Activated naive CD4-positive, alpha-beta T cell treated with anti-CD3 and anti-CD28 coated beads, Interleukin-2, amount 10 ng/mL, durations not matched to agents 7 days and 5 days (primary cell): ENCODE measurements at places on chromosomes 1 and 21.
A peak's percentile ranks its signal among the peaks of the same experiment; 100 is the strongest.

DNA sequence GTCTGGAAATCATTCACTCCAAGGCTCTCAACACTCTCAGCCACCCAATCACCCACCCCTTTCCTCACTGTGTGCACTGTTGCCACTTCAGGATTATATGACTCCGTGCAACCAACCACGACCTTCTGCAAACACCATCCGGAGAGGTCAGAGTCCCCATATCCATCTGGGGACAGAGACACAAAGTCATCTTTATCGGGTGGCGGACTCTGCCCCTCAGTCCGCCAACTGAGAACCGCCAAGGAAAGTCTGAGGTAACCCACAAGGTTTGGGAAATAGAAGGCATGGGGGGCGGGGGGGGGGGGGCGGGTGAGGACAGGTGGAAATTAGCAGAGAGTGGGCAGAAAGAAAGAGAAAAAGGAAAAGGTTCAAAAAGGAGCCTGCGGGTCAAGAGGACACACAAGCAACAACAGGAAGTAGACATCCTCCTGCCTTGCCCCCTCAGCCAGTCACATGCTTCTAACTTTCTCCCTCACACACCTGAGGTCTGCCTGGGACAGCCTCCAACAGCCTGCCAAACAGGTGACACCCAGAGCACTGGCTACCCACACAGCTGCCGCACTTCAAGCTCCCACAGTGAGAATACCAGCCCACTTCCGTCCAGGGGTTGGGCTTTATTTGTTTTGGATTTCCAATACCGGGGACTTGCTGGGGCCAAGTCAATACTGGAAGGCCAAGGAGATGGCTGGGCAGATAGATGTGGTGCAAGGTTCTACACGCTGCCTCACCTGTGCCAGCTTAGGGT, 58.1 kb downstream of the SSBP3 start:
- no peak overlapping the region for H3K4me3 ChIP-seq
- peak overlapping the region; percentile 12 for H3K27ac ChIP-seq
- DNase-seq, result no peak
- peaks cover 14% of the 10 kb centered on the region for H3K36me3 ChIP-seq
- no peaks in the 10 kb centered on the region for H3K27me3 ChIP-seq

- no peaks in the 10 kb centered on the region for H3K27me3 ChIP-seq
- peaks cover 48% of the 10 kb centered on the region for H3K4me1 ChIP-seq
- H3K4me3 ChIP-seq, result peak overlapping the region; percentile 100
- H3K27ac ChIP-seq, result peak overlapping the region; percentile 98
- peaks cover 50% of the 10 kb centered on the region for H3K36me3 ChIP-seq
Measured at GRCh38 chr1:160342526-160342925, 524 bp downstream of the COPA start.

GRCh38 chr1:205348554-205349487, 7.9 kb downstream of the KLHDC8A start:
- H3K4me3 ChIP-seq, result no peak overlapping the region
- DNase-seq, result no peak
- no peaks in the 10 kb centered on the region for H3K36me3 ChIP-seq
- peaks cover 77% of the 10 kb centered on the region for H3K27me3 ChIP-seq
- H3K4me1 ChIP-seq, result peaks cover 4% of the 10 kb centered on the region

DNA sequence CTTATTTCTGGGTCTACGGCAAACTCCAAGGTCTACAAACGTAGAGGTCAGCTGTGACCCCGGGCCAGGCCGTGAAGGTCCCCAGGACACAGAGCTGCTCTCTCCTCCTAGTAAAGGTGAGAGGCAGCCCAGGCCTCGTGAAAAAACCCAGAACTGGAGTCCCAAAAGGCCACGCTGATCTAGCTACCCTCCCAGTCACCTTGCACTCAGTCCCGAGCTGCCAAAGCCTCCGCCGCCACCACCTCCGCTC, 125 bp downstream of the ATP5PF start:
- peak overlapping the region; percentile 100 for H3K27ac ChIP-seq
- no peak for DNase-seq
- H3K4me3 ChIP-seq, result peak overlapping the region; percentile 97
- H3K27me3 ChIP-seq, result peaks cover 5% of the 10 kb centered on the region
- H3K36me3 ChIP-seq, result peaks cover 13% of the 10 kb centered on the region
- H3K4me1 ChIP-seq, result peaks cover 46% of the 10 kb centered on the region

GRCh38 chr1:214823311-214824117, 220.5 kb downstream of the CENPF start:
- no peak for DNase-seq
- H3K27me3 ChIP-seq, result no peaks in the 10 kb centered on the region
- no peaks in the 10 kb centered on the region for H3K36me3 ChIP-seq

DNA sequence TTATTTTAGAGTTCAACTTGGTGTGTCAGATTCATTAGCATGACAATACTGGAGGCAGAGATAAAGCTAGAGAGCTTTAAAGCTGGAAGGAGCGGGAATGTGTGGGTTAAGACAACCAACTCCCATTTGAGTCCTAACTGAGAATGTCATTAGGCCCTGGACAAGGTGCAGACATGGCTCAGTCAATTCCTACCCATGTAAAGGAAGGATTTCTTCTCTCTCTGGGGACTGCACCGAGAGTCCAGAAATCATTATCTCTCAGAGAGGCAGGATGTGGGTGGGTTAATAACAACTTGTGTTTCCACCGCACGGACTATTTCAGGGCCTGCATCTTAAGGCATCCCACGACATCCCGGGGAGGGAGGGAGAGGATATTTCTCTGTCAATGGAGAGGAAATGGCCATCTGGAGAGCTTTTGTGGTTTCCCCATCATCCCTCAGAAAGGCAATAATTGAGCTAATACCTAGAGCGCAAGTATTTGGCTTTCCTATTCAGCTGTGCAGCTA, 46.7 kb upstream of the SARS1 start:
- DNase-seq, result no peak
- H3K27ac ChIP-seq, result no peak overlapping the region
- no peaks in the 10 kb centered on the region for H3K36me3 ChIP-seq

GRCh38 chr1:218479436-218480115, 134.4 kb downstream of the TGFB2 start:
- H3K27me3 ChIP-seq, result no peaks in the 10 kb centered on the region
- no peaks in the 10 kb centered on the region for H3K4me1 ChIP-seq
- H3K27ac ChIP-seq, result no peak overlapping the region
- H3K36me3 ChIP-seq, result no peaks in the 10 kb centered on the region
- H3K4me3 ChIP-seq, result no peak overlapping the region
- DNase-seq, result no peak

DNA sequence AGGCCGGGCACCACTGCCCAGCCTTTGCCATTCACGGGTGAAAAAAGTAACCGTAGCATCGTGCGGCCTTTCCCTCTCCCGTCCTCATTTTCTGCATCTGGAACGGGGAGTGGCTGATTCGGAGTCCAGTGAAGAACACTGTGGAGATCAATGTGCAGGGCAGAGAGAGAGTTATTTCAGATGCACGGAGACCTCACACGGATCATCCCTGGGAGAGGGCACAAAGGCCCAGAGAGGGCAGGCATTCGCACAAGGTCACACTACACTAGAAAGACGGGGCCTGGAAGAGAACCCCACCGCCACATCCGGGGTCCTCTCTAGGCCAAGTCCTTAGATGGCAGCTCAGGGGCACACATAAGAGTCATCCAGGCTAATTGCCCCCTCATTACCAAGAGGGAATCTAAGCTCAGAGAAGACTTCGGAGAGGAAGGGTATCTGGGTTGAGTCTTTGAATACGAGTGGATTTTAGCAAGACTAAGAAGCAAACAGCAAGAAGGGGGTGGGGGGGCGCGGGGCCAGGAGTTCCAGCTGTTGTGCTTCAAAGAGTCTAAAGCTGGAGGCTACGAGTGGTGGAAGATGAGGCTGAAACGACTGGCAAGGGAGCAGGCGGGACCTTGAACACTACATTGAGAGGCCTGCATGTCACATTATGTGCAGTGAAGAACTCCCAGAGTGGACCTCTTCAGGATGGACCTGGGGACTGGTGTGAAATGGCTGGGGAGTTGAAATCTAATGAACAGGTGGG, 857 bp downstream of the GPX7 start:
- H3K4me1 ChIP-seq, result peaks cover 56% of the 10 kb centered on the region
- H3K27me3 ChIP-seq, result no peaks in the 10 kb centered on the region
- peak overlapping the region; percentile 89 for H3K27ac ChIP-seq
- H3K36me3 ChIP-seq, result peaks cover 29% of the 10 kb centered on the region

- no peak overlapping the region for H3K4me3 ChIP-seq
- H3K27me3 ChIP-seq, result peaks cover 13% of the 10 kb centered on the region
- no peak overlapping the region for H3K27ac ChIP-seq
- H3K4me1 ChIP-seq, result peaks cover 16% of the 10 kb centered on the region
- DNase-seq, result no peak
Measured at GRCh38 chr1:211532088-211532444, 40.1 kb upstream of the RD3 start.

DNA sequence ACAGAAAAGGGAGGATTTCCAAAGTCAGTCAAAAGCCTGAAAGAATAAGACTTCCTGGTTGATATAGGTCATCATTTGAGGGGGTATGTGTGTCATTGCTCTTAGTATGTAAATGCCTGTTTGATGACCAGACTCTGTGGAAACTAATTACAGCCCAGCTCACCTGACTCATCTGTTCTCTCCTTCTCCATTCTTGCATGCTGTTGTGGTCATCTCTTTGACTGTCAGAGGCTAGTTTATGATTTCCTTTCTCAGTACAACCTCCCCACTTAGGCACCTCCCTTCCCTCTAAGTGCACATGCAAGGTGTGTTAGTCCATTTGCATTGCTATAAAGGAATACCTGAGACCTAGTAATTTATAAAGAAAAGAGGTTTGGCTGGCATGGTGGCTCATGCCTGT, 2.4 kb upstream of the C1orf116 start:
- DNase-seq, result no peak
- H3K36me3 ChIP-seq, result no peaks in the 10 kb centered on the region
- peaks cover 52% of the 10 kb centered on the region for H3K27me3 ChIP-seq
- peaks cover under 1% of the 10 kb centered on the region for H3K4me1 ChIP-seq

DNA sequence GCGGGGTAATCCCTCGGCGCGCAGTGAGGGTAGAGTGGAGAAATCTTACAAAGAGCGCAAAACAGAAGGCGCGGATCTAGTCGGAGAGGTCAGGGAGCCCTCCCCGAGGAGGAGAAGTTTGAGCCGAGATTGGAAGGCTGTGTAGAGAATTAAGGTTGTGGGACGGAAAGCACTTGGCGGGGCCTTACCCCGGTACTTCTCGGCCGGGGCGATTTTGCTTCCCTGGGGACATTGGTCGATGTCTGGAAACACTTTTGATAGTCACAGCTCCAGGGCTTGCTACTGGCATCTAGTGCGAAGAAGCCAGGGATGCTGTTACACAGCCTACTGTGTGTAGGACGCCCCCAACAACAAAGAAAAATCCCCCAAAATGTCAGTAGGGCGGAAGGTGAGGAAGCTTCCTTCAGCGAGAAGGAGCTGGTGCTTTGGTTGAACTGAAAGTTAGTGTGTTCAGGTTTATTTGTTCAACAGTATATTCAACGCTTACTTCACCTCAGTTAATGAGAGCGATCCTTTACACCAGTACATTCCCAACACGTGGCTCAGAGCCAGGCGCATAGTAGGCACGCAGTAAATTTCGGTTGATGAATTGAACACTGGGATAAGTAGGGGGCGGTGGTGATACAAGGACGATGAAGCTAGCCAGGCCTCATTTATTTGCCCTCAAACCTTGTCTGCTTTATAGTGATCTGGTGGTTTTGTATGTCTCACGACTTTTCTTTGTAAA, 807 bp downstream of the CEP85 start:
- H3K27me3 ChIP-seq, result peaks cover 24% of the 10 kb centered on the region
- peak overlapping the region; percentile 93 for H3K4me3 ChIP-seq
- H3K36me3 ChIP-seq, result peaks cover 23% of the 10 kb centered on the region

GRCh38 chr1:119314001-119314796, 54.4 kb upstream of the HAO2 start:
- no peaks in the 10 kb centered on the region for H3K4me1 ChIP-seq
- no peak overlapping the region for H3K27ac ChIP-seq
- H3K27me3 ChIP-seq, result peaks cover 7% of the 10 kb centered on the region
- DNase-seq, result no peak

DNA sequence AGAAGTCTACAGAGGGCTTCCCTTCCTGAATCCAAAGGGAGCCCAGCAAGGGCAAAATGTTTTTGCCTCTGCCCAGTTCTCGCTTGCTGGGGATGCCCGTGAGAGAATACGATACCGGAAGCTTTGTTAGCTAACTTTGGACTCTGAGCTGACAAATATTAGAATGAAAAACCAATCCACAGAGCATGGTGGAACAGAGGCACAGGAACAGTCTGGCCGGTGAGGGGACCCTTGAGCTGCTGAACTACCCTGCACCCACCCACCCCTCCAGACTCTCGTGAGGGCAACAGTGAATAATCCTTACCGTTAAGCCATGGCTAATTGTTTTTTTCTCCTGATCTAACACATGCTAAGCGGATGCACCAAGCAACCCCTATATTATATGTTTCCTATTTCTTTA, 76.3 kb upstream of the AKT3 start:
- no peak overlapping the region for H3K4me3 ChIP-seq
- no peaks in the 10 kb centered on the region for H3K4me1 ChIP-seq
- H3K36me3 ChIP-seq, result no peaks in the 10 kb centered on the region
- H3K27me3 ChIP-seq, result peaks cover 15% of the 10 kb centered on the region
- H3K27ac ChIP-seq, result no peak overlapping the region

DNA sequence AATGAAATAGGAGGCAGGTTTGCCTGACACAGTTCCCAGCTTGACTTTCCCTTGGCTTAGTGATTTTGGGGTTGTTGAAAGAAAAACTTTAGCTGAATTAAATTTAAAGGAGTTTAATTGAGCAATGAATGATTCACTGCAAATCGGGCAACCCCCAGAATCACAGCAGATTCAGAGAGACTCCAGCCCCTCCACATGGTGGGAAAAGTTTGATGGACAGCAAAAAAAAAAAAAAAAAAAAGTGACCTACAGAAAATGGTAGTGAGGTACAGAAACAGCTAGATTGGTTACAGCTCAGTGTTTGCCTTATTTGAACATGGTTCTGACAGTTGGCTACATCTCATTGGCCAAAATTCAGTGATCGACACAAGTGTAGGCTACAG, 12.6 kb upstream of the IFNAR2 start:
- H3K36me3 ChIP-seq, result peaks cover 39% of the 10 kb centered on the region
- no peak overlapping the region for H3K27ac ChIP-seq
- H3K27me3 ChIP-seq, result no peaks in the 10 kb centered on the region
- no peak for DNase-seq
- peaks cover 77% of the 10 kb centered on the region for H3K4me1 ChIP-seq

DNA sequence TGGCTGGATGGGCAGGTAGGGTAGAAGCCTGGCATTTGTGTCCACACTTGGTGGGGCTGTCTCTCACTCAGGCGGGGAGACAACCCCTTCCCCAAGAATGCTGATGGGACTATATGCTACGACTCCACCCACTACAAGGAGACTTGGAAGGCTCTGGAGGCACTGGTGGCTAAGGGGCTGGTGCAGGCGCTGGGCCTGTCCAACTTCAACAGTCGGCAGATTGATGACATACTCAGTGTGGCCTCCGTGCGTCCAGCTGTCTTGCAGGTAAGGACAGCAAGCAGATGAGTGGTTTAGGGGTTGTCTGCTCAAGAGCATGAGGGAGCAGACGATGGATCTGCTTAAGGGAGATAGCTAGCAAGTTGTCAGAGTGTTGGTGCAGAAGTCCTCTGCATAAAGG, 15.9 kb upstream of the NASP start:
- no peak for DNase-seq
- H3K27me3 ChIP-seq, result no peaks in the 10 kb centered on the region
- no peaks in the 10 kb centered on the region for H3K4me1 ChIP-seq
- no peak overlapping the region for H3K27ac ChIP-seq
- H3K4me3 ChIP-seq, result no peak overlapping the region

GRCh38 chr21:46229133-46229922, 754 bp upstream of the LSS start:
- H3K4me3 ChIP-seq, result peak overlapping the region; percentile 89
- peaks cover 4% of the 10 kb centered on the region for H3K27me3 ChIP-seq
- H3K27ac ChIP-seq, result peak overlapping the region; percentile 93
- peaks cover 61% of the 10 kb centered on the region for H3K4me1 ChIP-seq
- peaks cover 56% of the 10 kb centered on the region for H3K36me3 ChIP-seq
